ENCODE measurements at places on chromosomes 2 and 18. TPM values are rescaled to one million over a fixed set of nuclear protein-coding genes. Genes with fewer than 3 reads are reported as not detected.
A peak's percentile ranks its signal among the peaks of the same experiment; 100 is the strongest.

GRCh38 chr18:44708451-44709083 lies 27.9 kb downstream of the SETBP1 start:
- DNase-seq = no peak

The TTC39C gene
- total RNA-seq = 4.0 TPM

- no peak for DNase-seq
These were observed 133.4 kb downstream of the ZNF407 start for GRCh38 chr18:74731097-74731496.

The ATP6V1C2 gene
- 1.9 TPM for total RNA-seq

- DNase-seq = peak; percentile 61
These were observed 31.2 kb downstream of the GPC1 start for GRCh38 chr2:240466579-240467148.

DNA sequence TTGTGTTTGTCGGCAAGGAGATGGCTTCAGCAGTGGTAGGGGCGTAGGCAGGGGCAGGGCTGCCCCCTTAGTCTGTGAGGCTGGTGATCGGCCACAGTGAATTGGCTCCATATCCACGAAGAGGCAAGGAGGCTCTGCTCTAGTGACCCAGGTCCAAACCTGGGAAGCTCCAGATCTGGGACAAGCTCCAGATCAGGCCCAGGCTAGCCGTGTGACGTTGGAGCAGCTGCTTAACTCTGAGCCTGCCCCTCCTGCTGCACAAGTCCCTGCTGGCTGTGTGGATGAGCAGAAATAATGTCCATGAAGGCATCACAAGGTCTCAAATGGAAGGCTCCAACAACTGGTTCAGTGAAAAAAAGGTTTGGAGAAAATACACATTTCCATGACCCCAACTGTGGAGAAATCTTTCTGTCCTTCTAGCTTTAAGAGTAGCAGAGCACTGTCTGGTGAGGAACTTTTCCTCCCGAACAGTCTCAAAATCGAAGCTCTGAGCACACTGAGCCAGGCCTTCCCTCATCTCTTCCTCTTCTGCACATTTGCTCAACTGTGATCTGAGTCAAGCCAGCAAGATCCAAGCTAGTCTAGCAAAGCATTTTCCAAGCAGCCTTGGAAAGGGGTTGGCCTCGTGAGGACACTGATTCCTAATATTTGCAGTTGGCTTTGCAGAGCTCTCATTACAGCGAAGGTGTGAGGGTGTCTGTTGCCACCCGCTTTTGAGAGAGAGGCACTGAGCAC lies 67.0 kb upstream of the TCF7L1 start:
- no peak for DNase-seq

DNA sequence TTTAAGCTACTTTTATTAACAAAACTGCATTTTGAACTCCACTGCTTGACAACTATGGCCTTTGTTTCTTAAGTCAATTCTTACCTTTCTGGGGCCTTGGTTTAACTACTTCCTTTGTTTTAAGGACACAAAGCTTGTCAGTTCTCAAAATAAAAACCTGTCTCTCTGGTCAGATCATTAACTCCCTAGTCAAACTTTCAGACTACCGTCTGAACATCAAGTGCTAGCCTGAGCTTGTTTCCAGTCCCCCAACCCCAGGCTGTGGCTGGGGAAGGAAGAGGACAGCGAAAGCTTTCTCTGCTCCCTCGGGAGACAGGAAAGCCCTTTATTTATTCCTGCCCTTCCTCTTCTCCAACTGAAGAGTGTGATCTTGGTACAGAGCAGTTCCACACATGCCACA lies 1.7 kb downstream of the SH3YL1 start:
- DNase-seq = no peak

- no peak for DNase-seq
These were observed 239.6 kb downstream of the TDRD15 start for GRCh38 chr2:21363364-21363763.

GRCh38 chr2:180336550-180336949 lies 329.5 kb upstream of the CWC22 start:
- DNase-seq = no peak

The MRPL33 gene
- total RNA-seq = 360 TPM

DNA sequence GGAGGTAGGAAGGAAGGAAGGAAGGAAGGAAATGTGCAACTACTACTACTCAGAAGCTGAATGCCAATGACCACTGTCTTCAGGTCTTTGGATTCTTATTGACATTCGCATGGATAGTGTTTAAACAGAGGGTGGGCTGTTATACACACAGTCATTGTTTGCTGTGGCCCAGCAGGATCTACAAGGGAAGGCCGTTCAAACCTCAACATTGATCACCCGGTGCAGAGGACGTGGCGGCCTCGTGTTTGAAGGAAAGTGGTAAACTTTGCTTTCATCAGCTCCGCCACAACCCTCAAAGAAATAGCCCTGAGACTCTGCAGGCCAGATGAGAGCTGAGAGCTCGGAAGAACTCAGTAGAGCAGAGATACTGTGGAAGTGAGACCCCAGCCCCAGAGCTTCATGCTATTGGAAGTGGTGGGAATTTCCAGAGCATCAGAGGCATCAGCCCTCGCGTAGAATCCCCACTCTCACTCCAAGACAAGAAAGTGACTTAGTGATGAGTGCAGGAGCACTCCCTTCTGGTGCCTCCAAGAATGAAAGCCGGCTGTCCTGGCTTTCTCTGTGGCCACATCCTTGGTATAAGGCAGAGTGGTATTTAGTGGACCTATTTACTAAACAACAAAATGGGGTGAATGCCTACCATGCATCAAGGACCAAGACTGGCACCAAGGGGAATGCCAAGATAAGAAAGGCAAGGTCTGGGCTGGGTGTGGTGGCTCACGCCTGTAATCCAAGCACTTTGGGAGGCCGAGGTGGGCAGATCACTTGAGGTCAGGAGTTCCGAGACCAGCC lies 10.1 kb upstream of the ROCK2 start:
- DNase-seq = no peak

DNA sequence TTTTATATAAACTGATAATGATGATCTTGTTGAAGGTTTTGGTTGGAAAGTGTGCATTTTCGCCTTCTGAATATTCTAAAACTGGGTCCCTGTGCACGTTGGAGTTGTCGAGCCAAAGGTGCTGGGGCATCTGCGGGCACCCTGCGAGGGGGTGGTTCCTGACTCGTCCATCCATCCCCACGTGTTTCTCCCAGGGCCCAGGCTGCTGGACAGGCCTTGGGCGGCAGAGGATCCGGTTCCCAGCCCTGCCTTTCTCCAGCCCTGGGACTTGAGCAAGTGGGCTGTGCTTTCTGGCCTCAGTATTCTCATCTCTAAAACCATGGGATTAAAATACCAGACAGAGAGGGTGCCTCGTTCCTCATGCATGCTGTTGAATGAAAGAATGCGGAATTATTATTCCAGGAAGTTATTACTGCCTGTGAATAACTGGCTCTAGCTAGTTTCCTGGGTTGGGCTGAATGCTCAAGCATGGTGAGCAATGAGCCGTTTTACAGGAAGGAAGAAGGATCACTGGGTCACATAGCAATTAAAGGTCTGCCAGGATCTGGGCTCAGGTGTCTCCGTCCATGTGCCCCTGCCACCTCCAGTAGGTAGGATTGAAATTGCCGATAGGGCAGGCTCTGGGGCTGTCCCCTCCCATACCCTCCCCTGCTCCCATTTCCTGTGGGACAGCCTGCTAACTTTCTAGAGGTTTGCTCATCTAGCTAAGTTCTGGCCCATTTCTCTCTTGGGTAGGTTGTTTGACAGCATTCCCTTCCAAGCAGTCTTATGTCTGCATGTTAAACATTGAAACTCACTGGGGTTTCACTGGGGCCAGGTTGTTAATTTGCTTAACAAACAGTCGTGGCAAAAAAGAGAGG lies 77.2 kb upstream of the HS6ST1 start:
- DNase-seq = no peak

DNA sequence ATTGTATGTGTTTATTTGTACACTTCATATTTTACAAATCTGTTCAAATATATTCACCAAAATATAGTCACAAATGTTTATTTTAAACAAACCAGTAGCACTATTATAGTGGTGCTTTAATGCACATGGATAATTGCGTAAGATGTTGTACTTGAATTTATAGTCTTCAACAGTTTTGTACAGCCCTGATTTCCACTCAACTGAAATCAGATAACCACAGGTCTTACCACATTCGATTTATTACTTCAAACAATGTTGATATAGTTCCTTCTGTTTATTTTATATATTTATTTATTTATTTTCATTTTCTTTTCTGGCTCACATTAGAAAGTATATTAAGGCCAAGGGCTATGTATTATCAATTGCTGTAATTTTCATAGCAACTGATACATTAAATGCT lies 99.4 kb upstream of the ZNF804A start:
- DNase-seq = no peak

GRCh38 chr18:58592223-58593214 lies 36.4 kb downstream of the ALPK2 start:
- no peak for DNase-seq

DNA sequence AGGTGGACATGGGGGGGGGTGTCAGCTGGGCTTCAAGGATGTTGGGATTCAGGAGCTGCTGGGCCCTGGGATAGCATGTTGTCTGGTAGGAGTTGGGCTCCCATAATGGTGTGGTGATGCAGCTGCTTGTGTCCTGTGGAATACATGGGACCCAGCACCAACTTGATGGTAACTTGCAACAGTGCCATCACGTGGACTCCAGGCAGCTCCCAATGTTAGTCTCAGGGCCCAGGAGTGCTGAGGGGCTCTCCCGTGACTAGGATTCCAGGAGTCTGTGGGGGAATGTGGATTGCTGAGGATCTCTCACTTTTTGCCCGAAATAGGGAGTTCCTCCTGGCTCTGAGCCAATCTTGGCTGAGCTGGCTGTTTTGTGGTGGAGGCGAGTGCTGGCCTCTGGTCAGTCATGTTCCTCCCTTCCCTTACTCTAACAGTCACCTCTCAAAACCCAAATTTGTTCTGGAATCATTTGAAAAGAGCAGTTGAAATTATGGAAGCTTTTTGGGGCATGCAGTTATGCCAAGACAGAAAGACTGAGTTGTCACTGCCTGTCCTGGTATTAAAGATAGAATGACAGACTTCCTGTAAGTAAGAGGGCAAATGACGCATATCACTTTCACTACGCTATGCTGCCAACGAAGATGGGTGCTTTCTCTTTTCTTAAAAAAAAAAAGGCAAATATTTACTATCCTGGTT lies 607.1 kb downstream of the ADCYAP1 start:
- DNase-seq = no peak

DNA sequence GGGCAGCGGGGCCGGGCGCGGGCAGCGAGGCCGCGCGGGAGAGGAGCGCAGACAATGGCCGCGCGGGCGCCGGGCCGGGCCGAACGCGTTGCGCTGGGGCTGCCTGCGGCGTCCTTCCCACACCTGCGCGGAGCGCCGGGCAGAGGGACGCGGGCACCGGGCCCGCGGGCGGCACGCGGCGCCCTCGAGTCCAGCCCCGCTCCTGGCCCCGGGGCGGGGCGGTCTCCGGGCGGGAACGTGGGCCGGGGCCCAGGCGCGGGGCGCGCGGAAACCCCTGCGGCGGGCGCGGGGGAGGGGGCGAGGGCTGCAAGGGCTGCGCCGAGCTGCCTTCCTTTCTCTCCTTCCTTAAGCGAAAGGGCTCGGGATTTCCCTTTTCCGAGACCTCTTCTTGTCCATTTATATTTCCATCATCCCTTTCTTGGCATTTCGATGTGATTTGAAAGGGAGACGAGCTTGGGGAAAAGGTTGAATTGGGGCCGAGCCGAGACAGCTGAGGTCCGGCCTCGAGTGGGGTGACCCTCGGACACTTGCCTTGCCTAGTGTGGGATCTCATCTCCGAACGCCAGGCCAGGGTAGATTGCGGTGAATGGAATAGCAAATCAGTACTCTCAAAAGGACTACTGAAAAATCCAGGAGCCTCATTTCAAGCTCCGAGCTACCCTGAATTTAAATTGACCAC lies 676 bp downstream of the KLHL23 start:
- DNase-seq = no peak

GRCh38 chr2:119463136-119463535 lies 31.5 kb downstream of the TMEM37 start:
- DNase-seq = no peak

- no peak for DNase-seq
These were observed 279.8 kb upstream of the SLC14A2 start for GRCh38 chr18:45335282-45336043.

DNA sequence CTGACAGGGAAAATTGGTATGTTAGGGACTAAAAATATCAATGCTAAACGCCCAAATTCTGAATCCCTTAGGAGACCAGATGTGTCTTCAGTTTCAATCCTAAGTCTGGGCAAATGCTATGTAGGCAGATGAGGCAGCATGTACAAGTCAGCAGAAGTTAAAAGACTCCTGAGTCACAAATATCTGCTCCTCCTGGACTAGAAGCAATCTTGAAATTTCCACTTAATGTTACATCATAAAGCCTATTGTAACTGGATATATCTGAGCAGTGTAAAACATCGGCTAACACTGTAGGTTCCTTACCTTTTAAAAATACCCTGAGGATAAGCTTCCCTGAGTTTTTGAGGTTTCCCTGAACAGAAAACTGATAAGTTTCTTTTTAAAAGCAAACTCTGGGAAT lies 1087.6 kb upstream of the PIK3C3 start:
- DNase-seq = no peak

The VRK2 gene
- total RNA-seq = 29.4 TPM

The FEV gene
- not detected for total RNA-seq

The ITGB6 gene
- total RNA-seq = 5.0 TPM

DNA sequence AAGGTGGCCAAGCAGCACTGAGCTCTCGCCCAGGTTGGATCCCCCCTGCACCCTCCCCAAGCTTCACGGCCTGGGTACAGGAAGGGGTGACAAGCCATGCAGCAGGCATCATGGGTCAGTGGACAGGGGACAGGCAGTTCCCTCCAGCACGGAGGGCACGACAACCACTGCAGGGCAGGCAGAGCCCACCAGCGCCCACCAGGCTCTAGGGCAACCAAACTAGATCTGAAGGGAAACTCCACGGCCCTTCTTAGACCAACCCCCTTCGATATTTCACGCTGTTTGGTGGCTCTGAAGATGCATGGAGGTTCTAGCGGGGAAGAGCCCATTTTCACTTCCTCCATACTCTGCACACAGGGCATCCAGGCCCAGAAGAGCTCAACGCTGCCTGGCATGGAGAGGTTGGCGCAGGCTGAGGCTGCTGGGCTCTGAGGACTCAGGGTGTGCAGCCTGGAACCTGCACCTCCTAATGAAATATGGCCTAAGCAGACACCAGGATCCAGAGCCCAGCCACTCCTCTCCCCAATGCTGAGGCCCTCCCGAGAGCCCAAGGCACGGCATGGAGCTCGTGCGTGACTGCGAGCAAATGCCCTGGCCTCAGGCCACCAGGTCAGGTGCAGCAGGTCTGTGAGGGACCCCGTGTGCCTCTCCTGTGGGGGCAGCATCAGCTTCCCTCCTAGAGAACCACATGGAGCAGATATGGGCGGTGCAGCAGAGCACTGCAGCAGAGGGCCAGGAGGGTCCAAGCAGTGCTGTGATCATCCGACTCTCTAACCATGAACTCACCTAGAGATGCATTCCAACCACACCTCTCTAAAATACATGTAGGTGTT lies 8.7 kb upstream of the MTERF4 start:
- DNase-seq = no peak

The CD226 gene
- total RNA-seq = 0.95 TPM
